ENCODE measurements at places on chromosomes 6 and 20. TPM values are rescaled to one million over a fixed set of nuclear protein-coding genes. Genes with fewer than 3 reads are reported as not detected.

PPIL6 gene
- 2.3 TPM for total RNA-seq

SEC23B gene
- 41.9 TPM for total RNA-seq

DEF6 gene
- under 0.01 TPM for total RNA-seq

KHDC1L gene
- total RNA-seq = not detected

Data from epithelial cell of umbilical artery (primary cell).